HS-5 (cell line): ENCODE measurements at places on chromosomes 5 and 9.

DNA sequence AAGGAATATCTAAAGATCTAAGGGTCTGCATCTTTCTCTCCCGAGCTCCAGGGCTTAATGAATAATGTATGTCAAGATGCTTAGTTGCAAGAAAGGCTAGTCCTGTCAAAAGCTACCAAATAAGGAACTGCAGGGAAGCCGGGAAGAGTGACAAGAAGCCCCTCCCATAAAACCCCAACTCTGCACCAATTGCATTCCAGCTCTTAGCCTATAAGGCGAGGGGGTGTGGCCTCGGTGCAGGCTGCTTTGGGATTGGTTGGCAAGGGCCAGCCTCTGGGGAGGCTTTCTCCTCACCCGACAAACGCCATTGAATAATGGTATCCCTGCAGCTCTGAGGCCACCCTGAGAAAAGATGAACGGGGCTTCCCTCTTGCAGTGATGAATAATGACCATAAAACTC is 416.9 kb downstream of the RAB3C start:
- no peak for DNase-seq

DNA sequence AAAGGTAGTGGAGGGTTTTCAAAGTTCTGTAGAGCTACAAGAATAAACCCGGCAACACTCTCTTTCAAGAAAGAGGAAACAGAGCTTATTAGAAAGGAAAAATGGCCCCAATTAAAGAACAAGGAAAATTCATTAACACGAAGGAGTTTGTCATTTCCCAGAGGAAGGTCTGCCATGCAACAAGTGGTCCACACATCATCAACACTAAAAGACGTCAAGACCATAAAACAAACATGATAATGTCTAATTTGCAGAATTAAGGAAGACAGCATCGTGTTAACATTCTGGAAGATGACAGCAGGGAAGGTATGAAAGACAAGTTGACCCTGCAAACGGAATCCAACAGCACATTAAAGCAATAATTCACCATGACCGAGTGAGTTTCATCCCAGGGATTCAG is 28.6 kb upstream of the NRARP start:
- DNase-seq: no peak

- no peak for DNase-seq
These were observed 42.3 kb downstream of the PLGRKT start for GRCh38 chr9:5395428-5395827.

DNA sequence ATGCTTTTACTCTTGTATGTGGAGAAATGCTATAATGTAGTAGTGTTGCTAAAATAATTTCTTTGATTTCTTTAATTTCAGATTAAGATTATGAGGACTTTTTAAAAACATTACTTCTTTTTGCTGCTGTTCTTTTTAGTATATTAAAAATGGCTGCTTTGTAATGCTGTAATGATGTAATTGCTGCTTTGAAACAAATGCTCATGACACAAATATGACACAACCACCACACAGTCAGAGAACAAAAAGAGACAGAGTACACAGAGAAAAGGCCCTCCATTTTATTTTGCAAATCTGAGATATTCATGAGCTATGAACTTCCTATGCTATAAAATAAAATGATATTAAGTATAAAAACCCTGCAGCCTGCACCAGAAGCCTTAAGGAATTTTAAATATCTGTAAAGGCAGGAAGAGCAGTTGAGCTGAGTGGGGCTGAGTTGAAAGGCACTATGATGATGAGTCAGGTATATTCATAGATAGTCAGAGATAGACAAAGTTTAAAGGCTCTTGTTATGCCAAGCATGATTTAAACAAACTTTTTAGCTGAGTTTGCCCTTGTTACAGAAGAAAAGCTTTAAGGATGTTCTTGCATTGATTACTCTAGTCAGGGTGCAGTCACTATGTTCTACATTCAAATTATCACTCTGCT is 5.1 kb upstream of the POU5F2 start:
- DNase-seq: peak; percentile 34

DNA sequence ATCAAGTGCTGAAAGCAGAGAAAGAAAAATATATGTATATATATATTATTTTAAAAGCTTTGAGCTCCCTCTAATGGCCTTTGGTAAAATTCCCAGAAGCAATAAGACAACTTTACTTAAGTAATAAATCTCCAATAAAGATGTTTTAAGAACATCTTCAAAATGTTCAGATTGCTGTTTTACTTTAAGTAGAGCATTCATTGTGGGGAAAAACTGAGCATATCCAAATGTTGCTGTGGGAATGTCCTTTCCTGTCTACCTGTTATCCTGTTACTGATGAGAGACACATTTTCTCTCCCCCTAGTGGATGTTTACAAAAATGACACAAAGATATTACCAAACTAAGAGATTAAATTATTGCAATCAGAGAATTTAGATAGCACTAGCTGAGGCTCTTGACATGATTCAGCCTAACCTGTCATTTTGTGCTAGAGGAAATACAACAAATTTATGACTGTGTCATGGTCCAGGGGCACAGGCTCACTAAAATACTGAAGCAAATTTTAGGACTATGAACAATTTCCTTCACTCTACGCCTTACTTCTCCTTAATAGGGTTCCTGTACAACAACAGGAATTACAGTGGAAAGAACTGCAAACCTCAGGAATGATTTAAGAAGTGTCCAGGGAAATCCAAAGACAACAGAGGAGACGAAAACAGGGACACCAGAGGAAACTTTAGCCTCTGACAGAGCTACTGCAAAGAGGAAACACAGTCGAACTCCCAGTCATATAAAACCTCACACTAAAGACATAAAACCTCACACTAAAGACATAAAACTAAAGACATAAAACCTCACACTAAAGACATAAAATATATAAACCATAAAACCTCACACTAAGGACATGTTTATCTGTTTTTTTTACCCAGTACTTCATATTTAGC is 24.3 kb upstream of the PRRC1 start:
- DNase-seq: peak; percentile 64

DNA sequence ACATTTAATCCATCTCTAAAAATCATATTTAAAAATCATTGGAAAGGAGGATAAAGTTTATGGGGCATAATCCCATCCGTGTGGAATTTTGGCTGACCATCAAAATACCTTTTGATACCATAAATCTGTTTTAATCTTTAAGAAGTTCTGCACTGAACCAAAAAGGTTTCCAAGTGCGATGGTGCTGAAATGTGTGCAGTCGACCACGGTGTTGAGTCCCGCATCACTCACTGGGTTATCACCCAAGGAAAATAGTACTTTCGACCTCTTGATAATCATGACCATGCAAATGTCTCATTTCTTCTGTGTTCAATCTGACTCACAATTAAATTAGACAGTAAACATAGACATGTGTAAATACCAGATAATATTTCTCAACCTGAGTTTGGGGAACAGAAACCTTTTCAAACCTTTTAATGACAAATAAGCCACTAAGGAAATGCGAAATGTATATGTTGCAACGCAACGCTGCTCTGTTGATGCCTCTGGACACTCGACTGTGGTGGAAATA is 62.0 kb upstream of the CDH6 start:
- DNase-seq: no peak

DNA sequence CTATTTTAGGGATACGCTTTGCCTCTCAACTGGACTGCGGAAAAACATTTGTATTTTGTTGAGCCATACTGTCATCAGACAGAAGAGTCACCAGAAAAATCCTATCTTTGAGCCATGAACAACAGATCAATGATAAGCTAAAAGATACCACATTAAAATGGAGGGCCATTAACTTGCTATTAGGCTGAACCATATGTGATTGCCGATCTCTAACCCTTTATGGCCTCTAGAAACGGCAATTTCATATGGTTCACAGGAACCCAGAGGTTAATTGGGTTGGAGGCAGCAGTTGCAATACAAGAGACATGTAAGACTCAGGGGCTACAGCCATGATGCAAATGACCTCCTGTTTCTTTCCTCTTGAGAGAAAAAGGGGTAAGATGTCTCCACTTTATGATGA is 69.8 kb downstream of the MYO10 start:
- no peak for DNase-seq

DNA sequence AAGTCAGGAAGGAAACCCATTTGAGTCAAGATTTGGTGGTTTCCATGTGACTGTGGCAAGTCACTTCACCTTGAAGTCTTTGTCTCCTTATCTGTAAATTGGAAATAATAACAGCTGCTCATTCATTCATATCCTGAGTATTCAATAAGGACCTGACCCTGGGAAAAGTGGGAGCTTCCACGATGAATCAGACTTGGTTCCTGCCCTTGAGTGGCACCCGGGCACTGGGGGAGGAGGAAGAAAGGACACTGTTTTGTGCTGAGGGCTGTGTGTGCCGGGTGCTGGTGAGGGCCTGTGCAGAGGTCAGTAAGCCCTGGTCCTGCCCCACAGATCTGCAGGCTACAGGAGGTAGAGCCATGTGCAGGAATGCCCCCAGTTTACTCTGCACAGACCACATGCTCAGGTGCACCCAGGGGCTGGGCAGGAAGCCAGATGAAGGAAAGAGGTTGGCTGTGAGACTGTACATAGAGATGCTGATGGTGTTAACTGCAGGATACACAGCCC is 6.8 kb downstream of the NDST1 start:
- DNase-seq: peak; percentile 71

DNA sequence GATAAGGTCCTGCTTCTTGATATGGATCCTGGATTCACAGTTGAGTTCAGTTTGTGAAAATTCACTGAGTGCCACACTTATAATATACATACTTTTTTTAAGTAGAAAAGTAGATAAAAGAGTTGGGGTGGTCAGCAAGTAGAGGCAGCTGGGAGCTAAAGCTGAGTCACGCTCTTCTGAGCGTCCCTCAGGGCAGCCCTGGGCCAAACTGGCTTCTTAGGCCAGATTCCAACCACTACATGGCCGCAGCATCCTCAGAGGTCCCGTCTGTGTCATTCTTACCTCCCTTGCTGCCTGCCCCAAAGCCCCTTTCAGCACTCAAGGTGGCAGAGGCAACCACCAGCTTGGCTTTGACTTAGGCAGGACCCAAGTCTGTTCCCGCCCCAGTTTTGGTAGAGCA is 123.3 kb upstream of the TBC1D2 start:
- DNase-seq: no peak

DNA sequence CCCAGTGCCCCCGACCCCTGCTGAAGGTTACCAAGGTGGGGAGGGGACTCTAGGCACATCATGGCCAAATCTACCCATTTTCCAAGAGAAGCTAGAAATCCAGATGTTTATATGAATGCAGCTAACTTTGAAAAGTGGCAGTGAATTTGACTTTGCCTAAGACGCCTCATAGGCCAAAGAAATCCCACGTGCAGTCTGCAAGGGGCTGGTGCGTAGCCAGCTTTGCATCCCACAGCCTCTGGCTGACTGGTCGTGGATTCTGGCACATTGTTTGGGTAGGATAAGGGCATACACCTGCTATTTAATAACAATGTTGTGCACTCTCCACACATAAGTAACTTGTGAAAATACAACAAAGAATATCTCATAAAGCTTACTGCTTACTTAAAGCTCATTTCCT is 3.5 kb upstream of the GADD45G start:
- DNase-seq: no peak

DNA sequence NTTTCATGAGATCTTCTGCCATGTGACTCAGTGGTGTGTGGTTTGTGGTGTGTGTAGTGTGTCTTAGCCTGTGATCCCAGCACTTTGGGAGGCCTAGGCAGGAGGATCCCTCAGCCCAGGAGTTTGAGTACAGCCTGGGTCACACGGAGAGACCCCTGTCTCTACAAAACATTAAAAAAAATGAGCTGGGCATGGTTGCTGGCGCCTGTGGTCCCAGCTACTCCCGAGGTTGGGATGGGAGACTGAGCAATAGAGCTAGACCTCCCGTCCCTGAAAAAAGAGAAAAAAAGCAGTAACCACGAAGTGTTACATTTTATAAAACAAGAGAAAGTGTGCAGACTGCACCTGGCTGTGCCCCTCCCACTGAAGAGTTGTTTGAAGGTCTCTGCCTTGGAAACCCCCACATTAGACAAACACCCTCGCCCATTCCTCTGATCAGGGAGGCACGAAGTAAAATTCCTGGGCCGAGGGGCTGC is 21.2 kb upstream of the RNU6ATAC start:
- no peak for DNase-seq

- no peak for DNase-seq
These were observed 247.9 kb upstream of the TRPC7 start for GRCh38 chr5:136613230-136613629.

DNA sequence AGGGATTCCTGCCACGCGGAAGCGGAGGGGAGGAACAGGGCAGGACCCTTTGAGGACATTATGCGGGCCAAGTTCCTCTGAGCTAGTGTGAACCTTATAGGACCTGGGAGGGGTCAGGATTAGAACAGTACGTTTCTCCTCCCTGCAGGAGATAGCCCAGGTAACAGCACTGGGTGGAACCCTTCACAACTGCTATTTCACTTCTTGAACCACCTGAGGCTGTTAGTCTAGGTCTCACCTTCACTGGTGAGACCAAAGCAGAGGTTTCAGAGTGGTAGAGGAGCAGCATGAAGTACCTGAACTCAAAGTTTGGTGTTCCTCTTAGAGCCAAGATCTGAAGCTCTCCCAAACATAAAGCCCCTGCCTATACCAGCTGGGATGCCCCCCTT is 832 bp downstream of the EIF4EBP3 start:
- no peak for DNase-seq

DNA sequence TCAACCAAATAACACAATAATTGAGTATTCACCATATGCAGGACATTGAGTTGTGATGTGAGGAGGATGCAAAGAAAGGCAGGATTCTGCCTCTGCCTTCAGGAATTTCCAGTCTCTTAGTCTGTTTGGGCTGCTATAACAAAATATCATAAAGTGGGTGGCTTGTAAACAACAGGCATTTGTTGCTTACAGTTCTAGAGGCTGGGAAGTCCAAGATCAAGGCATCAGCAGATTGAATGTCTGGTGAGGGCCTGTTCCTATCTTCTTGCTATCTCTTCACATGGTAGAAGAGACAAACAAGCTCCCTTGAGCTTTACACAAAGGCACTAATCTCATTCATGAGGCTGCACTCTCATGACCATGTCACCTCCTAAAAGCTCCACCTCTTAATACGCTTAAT is 360.7 kb downstream of the ARHGEF28 start:
- no peak for DNase-seq

- DNase-seq: no peak
These were observed 165.3 kb upstream of the SLC27A6 start for GRCh38 chr5:128799945-128800344.

DNA sequence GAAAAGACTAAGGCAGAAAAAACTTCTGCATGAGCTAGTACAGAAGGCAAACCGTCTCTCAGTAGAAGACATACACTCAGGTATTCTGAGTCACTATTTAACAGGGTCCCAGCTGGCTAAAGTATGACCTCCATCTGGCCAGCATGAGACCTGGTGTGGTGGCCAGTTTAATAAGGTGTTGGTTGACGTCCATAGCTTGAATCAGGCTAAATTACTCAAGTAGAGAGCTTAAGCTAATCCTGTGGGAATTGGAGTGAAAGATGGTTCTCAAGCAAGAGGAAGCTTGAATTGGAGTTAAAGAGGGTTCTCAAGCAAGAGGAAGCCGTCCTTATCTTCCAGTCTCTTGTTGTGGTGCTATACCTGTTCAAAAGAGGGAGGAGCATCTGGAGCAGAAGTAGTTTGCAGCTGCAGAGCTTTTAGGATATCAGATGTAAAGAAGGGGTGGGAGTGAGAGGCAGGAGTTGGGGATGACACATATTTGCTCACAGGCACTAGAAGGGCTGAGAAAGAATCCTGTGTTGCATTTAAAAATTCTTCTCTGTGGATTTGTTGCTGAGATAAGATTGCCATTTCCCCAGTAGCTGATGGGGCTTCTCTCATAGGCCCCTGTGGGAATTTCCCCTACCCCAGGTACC is 136.1 kb upstream of the RUSC2 start:
- no peak for DNase-seq

GRCh38 chr9:136119883-136120393 is 1.3 kb upstream of the TMEM250 start:
- no peak for DNase-seq

GRCh38 chr9:101567725-101568350 is 26.9 kb downstream of the PPP3R2 start:
- no peak for DNase-seq

- DNase-seq: no peak
These were observed 24.8 kb upstream of the LOX start for GRCh38 chr5:122102825-122103224.
